ENCODE measurements at places on chromosomes 11 and 22.

- DNase-seq = no peak
Measured at GRCh38 chr11:118911113-118911879, 14.4 kb downstream of the BCL9L start.

GRCh38 chr22:44084044-44084772, 60.1 kb downstream of the PARVB start:
- DNase-seq = no peak

GRCh38 chr22:38467438-38467903, 425 bp upstream of the KDELR3 start:
- peak; percentile 58 for DNase-seq

DNA sequence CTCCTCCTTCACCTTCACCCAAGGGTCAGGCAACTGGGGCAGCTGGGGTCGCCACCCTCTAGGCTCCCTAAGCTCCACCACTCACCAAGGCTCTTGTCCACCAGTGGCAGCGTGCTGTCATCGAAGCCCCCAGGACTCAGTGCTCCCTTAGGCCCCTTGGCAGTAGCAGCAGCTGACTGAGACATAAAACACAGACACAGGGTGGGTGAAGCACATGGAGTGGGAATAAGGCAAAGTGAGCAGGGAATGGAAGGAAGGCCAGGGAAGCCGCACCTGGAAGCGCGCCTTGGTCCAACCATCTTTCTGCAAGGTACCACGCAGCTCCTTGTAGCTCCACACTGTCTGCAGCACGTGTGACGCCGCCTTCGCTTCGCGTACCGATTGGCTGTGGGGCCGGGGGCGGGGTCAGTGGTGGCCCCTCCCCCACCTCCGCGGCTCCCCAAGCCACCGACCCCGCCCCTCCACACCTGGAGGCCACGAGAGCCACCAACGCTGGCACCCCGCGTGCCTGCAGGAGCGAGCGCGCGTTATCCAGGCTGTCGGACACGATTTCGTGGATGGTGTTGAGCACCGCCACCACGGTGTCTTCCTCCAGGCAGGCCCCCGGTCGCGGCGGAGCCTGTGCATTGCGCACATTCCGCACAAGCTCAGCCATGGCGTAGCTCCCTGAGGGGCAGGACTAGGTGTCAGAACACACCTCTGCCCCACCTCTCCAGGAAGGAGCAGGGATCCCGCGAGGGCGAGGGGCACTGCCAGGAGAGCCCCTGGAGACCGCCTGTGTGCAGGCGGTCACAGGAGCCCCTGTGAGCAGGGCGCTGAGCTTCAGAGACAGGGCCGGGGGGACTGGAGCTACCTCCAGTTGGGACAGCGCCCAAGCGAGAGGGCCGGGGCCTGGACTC, 31.3 kb upstream of the TXNRD2 start:
- no peak for DNase-seq

- DNase-seq = no peak
Measured at GRCh38 chr11:133993107-133993506, 36.3 kb upstream of the IGSF9B start.

- no peak for DNase-seq
Measured at GRCh38 chr11:87265979-87266378, 228.2 kb downstream of the TMEM135 start.

DNA sequence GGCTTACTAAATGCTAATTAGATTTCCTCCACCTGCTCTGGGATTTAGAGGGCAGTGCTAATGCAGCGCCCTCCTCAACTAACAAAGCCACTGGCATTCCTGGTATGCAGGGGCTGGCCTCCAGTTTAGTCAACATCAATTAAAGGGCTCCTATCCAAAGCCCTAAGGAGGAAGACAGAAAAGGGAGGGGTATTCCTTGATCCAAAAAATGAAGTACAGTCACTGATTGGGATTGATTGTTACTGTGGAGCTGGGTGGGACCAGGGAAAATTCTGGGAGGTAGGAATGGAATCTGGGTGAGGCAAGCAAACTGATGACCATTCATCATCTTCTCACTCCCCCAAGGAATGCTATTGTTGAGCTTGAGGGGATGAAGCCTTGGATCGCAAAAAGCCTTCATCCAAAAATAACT, 52.2 kb downstream of the GAB2 start:
- DNase-seq = no peak

DNA sequence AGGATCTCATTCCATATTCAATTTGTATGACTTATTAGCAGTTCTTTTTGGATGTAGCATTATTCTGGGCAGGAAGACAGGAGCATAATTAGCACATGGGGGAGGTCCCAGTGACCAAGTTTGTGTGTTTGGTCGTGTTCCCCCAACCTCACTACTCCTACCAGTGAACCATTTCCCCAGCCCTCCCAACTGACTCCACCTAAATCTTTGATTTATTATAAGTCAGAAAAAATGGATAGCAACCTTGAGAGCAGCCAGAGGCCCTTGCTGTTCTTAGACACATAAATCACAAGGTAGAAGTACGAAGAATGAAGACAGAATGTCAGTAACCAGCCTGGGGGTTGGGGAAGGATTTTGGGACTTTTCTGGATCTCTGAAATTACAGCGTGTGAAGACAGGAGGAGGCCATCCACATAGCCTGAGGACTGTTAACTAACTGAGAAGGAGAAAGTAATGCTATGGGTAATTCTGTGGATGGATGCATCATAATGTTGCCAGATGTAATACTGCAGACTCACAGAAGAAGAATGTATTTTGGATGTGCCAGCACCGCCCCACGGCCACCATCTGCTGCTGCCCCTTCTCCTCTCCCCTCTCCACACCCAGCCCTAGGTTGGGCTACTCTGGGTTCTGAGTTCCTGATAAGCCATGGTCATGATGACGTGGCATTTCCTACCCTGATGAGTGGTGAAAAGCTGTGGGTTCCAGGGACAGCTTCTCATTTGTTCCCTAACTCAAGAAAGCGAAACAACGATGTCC, 124.3 kb upstream of the TTC12 start:
- peak; percentile 55 for DNase-seq

GRCh38 chr22:38798496-38798895, 4.6 kb upstream of the DNAL4 start:
- no peak for DNase-seq

DNA sequence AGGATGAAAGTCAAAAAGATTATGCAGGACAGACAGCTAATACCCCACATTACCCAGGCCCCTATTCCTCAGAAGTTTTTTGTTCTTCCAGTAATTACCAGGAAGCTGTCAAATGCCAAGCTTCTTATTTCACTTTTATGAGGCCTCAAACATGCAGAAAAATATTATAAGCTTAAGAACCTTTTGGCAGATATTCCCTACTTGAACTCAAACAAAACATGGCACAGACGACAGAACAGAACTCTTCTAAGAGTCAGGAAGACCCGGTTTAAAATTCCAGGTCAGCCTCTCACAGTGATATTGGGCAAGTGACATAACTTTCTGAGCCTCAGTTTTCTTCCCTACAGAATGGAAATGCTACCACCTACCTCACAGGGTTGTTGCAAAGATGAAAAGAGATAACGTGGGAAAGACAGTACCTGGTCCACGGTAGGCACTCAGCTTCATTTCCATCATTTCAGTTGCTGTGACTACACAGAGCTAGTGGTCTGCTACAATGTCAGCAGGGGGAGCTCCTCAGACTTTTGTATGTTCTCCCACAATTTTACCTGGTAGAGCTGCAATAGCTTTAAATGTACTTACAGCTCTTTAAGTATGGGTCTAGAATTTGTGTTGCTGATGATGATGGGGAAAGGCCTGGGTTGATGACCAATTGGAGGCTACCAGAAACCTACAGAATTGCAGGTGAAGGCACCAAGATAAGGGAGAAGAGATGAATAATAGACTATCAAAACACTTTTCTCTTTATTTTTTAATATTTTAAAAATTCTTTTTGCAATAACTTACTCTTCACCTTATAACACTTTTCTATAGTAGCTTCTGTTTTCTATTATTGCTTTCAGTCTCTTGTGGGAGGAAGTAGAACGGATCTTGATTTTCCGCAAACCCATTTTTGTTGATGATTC, 98.3 kb upstream of the CHRM4 start:
- no peak for DNase-seq

- DNase-seq = no peak
Measured at GRCh38 chr11:102446606-102447005, 6.0 kb downstream of the TMEM123 start.

- no peak for DNase-seq
Measured at GRCh38 chr22:37473437-37473946, 12.7 kb downstream of the MFNG start.

DNA sequence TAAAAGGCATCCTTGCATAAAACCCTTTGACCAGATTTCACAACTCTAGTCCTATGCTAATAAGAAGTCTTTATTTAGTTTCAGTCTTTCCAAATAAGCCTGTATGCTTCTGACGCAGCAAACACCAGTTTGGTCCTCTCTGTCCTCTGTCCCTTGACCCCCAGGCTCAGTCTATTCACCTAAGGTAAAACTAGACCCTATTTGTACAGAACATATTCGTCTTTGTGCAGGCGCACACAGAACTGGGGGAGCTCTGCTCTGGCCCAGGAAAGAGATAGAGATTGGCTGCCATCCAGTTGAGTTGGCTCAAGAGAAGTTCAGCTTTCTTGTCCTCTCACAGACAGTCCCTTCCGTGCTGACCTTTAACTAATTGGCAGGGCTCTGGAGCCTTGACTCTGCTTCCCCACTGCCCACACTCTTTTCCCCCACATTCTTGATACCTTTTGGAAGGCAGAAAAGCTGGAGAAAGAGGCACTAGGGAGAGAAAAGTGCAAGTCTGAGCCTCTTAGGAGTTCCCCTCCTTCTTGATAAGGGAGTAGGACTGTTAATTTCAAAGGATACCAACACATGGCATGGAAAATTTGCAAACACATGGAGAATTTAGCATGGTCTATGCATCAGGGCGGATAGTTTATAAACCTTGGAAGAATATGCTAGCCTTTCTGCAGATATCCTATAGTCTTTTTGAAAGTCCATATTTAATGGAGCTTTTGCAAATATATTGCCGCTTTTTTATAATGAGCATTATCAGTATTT, 21.2 kb upstream of the PSMA1 start:
- DNase-seq = peak; percentile 24

DNA sequence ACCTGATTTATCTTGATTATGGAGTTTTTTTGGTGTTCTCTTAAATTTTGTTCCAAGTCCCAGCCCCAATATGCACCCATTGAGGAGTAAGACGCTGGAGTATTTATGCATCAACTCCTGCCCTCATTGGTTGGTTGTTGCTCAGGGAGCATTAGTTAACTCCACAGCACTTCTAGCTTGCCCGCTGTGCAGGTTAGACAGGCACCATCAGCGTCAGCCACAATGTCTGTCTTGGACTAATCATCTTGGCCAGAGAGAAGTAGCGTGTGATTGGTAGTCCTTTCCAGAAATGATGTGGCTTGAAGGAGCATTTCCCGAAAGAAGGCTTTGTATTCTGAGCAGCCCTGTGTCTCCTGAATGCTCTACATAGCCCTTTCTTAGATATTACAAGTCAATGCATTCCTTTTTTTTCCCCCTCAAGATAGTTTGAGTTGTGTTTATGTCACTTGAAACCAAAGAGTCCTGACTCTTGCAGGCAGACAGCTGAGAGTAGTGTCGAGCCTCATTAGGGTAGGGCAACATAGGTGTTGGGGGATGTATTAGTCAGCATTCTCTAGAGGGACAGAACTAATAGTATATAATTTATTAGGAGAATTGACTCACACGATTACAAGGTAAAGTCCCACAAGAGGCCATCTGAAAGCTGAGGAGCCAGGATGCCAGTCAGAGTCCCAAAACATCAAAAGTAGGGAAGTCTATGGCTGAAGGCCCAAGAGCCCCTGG, 94.6 kb upstream of the RCN1 start:
- DNase-seq = no peak

- DNase-seq = peak; percentile 77
Measured at GRCh38 chr11:61034704-61035525, 63.4 kb downstream of the CD6 start.

GRCh38 chr11:39817241-39817640, 1642.2 kb downstream of the LRRC4C start:
- no peak for DNase-seq

DNA sequence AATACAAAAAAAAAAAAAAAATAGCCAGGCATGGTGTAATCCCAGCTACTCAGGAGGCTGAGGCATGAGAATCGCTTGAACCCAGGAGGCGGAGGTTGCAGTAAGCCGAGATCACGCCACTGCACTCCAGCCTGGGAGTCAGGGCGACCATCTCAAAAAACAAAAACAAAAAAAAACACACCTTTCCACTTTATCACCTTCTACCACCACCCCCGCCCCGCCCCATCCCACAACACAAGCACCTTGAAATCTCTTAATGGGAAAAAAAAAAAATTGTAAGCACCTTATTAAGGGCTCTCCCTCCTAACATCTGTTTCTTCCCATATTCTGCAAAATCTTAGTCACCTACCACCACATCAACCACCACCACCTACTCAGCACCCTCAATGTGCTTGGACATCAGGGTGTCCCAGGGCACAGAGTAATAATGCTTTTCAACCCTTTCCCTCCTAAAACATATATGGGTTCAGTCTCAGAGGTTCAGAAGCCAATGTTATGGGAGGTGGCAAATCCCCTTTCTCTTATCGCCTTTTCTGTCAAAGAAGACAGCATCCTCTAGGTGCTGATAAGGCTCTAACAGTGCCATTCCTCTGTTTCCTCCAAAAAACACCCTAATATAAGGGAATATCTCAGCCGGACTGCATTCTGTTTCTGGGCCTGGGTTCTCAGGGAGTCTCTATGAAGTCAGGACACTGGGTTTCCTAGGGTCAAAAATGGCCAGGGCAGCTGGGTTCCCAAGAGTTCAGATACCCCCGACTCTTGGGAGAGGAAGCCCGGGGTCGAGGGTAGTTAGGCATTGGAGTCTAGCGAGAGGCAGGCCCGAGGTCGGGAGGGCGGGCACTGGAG, 718 bp downstream of the INTS5 start:
- no peak for DNase-seq

GRCh38 chr11:36417154-36417553, 92.9 kb downstream of the TRAF6 start:
- DNase-seq = no peak

DNA sequence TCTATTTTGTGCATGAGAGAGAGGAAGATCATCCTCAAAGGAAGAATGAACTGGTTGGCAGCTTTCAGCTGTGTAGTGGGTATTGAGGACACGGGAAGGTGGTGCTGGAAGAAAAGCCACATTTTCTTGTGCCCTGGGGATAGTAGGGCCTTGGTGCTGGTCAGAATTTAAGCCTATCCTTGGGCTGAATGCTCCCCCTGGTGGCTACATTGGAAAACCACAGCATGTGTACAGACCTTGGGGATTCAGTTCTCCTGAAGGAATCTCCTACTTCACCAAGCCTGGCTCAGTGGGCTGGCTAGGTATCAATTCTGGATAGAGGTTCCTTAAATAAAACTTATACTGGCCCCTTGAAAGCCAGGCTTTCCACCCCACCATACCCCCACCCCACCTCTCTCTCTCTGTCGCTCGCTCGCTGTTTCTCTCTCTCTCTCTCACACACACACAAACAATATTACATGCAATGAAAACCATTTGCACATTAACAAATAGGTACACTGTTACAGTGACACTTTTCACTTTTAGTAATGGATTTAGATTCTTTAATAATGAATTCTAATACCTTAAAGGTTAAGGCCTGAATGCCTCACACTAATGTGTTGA, 2.8 kb upstream of the OR51M1 start:
- DNase-seq = peak; percentile 23

DNA sequence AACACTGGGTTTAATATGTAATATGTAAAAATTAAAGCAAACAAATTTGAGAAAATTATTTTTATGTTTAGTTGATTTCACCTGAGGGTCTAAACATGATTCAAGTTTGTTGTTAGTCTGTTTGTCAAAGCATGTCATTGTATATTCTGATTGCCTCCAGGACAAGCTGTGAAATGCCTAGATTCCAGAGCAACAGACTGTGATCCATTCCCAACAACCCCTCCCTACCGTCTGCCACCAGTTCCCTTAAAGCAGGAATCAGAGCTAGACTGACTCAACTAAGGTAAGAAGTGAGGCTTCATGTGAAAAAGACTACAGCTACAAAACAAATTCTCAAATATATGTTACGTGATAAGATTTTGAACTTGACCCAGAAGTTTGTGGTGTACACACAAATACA, 304.2 kb downstream of the RAB38 start:
- no peak for DNase-seq

All from right hindlimb (tissue), 1 donor.